Activated CD4-positive, alpha-beta T cell treated with anti-CD3 and anti-CD28 coated beads, Interleukin-2, Interleukin-4, amounts not matched to agents 100 ng/mL and 50 ng/mL, durations not matched to agents 16 hours and 8 hours (primary cell): ENCODE measurements at places on chromosomes 16 and 17.

DNA sequence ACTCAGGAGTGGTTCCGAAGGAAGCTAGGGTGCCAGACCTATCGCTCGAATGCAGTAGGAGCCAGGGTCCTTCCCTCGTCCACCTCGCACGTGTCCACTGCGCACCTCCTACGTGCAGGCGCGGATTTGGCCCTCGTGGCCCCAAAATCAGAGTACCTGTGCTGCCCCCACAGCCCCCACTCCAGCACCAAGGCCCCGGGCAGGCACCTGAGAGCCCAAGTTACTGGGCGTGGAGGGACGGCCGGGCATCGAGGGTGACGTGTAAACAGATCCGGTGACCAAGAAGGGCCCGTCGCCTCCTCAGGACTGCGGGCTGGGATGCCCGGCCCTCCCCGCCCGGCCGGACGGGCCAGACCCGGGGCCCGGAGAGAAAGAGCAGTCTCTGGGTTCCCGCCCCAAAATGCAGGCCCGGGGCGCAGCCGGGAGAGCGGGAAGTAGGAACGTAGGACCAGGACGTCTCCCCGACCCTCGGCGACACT, 492 bp downstream of the SLC25A39 start:
- no peak for DNase-seq

- no peak for DNase-seq
These were observed 23.9 kb upstream of the C1QTNF8 start for GRCh38 chr16:1119766-1120576.

DNA sequence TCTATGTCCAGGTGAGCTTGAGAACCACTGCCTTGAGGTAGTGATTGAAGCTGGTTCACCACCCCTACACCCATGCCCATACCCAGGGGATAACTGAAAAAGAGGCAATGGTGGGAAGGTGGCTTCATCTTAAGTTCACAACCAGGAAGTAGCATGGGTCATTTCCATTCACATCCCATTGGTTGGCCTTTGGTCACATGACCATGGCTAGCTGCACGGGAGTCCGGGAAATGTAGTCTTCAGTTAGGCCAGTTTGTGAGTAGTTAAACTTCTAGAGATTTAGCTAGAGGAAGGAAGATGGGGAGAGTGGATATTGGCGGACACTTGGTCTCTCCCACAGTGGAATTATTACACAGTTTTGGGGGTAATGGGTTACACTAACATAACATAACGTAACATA, 92.9 kb downstream of the RGS9 start:
- DNase-seq: no peak

DNA sequence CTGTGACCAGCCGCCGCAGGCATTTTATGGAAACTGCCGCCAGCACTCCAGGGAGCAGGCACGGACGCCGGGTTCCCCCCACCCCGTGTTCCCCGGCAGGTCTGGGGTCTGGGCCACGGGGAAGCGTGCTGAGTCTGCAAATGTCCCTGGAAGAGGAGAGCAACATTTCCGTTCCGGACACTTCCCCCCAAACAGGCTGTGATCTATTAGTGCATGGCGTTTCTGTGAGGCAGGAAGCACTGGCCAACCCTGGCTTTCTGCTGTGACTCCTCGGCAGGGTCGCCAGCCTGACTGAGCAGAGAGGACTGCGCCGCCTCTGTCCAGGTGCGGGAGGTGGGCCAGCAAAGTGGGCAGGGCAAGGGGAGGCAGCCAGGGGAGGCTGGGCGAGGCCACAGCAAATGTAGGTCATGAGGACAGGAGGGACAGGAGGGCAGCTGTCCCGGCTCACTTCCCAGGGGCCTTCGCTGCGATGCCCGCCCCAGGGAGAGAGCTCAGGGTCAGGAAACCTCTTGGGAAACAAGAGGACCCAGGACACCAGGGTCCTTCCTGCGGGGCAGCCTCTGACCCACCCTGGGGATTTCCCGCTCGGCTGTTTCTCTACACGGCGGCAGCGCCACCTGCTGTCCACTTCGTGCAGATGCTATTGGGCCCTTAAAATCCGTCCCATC, 9.5 kb downstream of the FOXF1 start:
- DNase-seq: peak; percentile 55

DNA sequence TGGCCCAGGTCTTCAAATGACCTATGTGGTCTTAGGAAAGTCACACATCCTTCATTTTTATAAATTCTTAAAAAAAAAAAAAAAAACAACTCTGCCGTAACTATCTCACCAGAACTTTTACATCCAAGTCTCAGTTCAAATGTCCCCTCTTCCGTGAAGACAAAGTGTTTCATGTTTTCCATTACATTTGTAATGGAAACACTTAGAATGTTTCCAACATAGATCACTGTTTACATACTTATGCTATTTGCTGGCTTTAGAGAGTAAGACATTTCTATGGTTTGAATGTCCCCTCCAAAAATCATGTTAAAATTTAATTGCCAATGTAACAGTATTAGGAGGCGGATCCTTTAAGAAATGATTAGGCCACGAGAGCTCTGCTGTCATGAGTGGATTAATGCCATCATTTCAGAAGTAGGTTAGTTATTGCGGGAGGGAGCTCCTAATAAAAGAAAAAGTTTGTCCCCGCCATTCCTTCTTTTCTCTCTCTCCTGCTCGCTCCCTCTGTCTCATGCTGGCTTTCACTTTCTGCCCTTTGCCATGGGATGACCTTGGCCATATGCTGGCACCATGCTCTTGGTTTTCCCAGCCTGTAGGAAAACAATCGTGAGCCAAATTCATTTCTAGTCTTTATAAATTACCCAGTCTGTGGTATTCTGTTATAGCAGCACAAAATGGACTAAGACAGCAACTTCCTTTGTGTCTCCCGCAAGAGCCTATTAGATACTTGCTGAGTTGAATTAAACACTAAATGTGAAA, 887.8 kb upstream of the SOX9 start:
- DNase-seq: no peak

DNA sequence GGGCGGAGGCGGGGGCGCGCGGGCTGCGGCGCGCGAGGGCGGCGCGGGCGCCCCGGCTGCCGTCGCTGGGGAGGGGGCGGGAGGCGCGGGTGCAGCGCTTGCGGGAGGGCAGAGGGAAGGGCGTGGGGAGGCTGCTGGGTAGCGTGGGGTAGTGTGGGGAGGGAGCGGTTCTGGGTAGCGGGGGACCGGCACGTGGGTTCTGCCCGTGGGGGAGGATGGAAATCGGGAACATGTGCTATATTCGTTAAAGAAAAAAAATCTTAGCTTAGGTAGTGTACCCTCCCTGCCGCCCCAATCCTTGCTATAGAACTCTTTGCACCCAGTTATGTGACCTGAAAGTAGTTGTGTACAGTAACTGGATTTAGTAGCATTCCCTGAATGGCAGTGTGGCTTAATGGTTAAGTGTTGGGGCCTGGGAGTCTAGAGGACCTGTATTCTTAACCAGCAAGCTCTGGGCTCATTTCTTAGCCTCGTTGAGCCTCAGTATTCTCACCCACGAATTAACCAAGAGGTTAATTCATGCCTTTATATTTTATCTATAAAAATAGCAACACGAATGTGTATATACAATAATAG, 646 bp downstream of the RABEP1 start:
- DNase-seq: peak; percentile 19

DNA sequence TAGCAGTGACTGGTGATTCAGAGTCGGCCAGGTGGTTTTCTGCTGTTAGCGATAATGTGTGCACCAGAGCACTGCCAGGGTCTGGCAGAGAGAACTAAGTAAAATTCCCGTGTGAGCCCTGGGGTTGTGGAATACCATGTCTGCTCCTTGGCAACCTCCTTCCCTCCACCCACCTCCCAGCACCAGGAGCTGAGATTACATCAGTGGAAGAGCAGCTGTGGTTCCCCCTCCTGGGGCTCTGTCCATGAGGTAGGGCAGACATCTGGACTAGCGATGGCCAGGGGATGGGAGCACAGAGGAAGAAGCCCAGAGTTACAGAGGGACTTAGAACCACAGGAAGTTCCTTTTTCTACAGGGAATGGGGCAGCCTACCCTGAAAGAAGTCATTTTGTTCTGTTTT, 15.8 kb downstream of the CLEC10A start:
- DNase-seq: no peak

GRCh38 chr17:68640242-68640989, 39.2 kb upstream of the FAM20A start:
- no peak for DNase-seq

DNA sequence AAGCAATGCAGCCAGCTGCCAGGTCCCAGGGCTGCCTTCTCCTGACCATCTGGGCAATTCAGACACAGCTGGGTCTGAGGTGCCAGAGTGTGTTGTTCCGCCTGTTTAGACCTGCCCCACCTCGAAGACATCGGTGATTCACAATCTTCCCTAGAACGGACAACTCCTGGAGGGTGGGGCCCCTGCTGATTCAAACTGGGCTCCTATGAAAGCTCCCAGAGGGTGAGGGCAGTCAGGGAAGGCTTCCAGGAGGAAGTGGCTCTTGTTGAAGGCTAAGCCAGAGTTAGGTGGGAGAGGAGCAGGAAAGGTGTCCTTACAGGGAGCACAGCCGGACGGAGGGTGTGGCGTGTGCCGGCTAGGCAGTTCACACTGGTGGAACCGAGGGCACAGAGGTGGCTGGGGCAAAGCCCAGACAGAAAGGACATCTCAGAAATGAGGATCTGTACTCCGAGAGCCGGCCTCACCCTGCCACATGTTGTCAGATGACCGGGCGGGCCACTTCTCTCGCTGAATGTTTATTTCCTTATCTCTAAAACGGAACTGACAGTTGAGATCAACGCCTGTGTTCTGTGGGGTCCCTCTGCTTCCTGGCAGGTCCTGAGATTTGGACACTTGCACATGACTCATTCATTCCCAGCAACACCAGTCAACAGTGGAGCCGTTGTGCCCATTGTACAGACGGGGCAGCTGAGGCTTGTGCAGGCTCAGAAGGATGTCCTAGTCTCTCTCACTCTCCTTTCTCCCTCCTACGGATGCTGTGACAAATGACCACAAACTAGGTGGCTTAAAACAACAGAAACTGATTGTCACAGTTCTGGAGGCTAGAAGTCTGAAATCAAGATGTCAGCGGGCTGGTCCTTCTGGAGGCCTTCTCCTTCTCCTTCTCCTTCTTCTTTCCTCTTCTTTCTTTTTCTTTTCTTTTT, 26.9 kb upstream of the LITAF start:
- DNase-seq: peak; percentile 30

- no peak for DNase-seq
These were observed 110.3 kb downstream of the SNX29 start for GRCh38 chr16:12086822-12087221.

DNA sequence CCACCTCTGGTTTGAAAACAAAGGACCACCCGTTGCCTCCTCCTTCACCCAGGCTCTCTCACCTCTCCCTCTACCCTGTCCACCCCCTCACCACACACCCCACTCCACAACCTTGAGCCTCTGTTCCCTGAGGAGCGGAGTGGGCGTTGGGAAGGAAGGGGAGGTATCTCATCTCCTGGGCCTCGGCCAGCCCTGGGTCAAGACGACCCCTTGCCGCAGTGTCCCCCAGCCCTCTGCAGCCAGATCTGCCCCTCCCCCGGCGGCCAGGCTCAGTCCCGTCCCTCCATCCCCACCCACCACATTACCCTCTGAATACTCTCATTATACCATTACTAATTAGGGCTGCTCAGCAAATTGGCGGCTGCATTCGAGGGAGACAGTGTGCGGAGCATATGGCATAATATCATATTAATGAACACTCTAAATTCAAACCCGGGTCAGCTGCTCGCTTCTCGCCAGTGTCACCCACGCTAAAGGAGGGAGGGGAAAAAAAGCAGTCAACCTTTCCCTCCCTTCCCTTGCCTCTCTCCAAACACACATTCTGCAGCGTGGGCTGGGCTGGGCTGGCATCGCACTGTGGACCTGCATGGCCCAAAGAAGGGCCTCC, 123.2 kb upstream of the LHX1 start:
- no peak for DNase-seq

- peak; percentile 87 for DNase-seq
These were observed 21.2 kb downstream of the CLEC16A start for GRCh38 chr16:10965440-10966061.

GRCh38 chr17:44198721-44199552, 747 bp downstream of the ATXN7L3 start:
- peak; percentile 49 for DNase-seq

GRCh38 chr17:40177275-40177874, at the start of gene RAPGEFL1:
RAPGEFL1 (plus strand) TSS chr17:40177470; CDS start chr17:40177862, 392 bp downstream.
- peak; percentile 75 for DNase-seq

- DNase-seq: peak; percentile 85
These were observed 20.4 kb upstream of the YPEL2 start for GRCh38 chr17:59311051-59311468.

DNA sequence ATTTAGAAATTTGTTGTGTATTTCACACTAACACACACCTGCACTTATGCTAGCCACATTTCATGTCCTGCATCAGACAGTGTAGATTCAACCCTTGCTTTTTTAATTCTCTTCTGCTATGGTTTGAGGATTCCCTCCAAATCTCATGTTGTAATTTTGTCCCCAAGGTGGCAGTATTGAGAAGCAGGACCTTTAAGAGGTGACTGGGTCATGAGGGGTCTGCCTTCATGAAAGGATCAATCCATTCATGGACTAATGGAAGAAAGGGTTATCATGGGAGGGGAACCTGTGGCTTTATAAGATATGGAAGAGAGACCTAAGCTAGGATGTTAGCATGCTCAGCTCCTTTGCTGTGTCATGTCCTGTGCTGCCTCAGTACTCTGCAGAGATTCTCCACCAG, 1032.2 kb downstream of the CDH11 start:
- DNase-seq: peak; percentile 0

- DNase-seq: peak; percentile 44
These were observed 52.0 kb downstream of the LDHD start for GRCh38 chr16:75064403-75065148.

- no peak for DNase-seq
These were observed 3.8 kb upstream of the ROGDI start for GRCh38 chr16:4806280-4806679.

DNA sequence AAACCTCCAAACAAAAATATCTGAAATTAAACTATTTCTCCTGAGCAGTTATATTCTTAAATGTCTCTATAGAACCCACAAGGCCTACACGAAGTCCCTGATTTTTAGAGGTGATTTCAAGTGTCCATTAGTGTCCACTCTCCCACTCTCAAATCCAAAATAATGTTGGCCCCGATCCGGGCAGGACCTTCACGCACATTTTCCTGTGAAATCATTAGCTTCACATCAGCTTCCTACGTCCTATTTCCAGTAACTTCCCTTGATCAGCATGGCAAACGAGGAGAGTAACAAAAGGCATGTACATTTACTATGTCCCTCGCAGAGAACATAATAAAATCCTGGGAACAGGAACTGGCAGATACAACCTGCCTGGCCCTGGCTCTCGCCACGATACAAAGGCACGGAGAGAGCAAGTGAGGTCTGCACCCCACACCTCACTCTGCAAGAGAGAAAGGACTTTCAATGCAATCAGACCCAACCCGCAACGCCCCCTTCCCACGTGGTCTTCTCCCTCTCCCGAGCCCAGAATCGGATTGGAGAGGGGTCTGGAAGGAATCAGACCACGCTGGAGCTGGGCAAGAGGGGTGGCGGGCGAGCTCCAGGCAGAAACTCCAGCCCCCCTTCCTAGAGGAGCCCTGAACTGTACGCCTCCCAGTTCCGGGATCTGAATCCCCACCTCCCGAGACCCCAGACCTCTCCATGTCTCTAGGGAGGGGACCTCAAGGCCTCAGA, 17.5 kb upstream of the C17orf78 start:
- peak; percentile 44 for DNase-seq
